Astrocyte of the spinal cord (primary cell): ENCODE measurements at places on chromosomes 3 and 15.

DNA sequence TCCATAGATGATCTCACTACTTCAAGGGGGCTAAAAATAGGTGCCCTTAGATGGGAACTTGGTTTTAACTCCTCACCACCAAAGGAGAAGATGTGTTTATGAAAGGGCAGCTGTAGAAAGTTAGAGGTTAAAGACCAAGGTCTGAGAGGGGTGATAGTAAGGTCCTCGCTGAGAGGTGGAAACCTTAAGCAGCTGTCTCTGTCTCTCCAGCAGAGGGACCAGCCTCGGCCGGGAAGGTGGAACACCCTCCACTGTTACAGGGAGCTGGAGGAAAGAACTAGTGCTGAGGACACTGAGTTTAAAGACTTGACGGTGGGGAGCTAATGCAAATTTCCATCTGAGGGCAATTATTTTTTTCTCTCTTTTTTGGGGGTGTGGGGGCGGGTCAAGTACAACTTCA is 8.9 kb upstream of the RLBP1 start:
- no peak for DNase-seq

DNA sequence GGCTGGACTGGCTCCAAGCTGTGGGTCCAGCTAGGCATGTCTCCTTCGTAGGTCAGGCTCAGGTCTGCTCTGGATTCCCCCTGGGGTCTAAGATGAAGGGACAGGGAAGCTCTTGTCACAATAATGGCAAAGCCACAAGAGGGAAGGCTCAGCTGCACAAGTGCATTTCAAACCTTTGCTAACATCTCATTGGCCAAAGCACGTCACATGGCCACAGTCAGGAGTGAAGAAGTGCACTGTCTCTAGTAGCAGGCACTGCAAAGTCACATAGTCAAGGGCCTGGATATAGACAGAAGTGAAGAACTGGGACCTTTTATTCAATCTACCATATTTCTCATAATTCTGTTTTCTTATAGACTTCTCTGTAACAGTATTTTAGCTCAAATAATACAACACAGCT is 20.1 kb downstream of the DLEC1 start:
- DNase-seq, result no peak

DNA sequence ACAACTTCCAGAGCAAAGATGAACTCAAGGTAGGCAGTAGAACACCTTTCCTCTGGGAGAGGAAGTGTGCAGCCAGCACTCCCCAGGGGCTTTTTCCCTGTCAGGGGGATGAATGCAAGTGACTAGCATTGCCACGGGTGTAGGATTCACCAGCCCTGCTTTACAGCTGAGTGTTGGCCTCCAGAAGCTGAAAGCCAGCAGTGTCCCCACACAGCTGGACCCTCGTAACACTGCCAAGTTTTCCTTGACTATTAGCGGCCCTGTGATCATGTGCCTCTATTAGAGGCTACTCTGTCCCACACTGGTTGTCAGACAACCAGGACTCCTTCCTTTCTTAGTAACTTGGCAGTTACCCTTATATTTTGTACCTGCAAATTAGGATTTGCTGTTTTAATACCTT is 104.9 kb upstream of the MANF start:
- no peak for DNase-seq

GRCh38 chr15:59111251-59111650 is 6.3 kb downstream of the CCNB2 start:
- no peak for DNase-seq

- DNase-seq, result no peak
These were observed 285.5 kb upstream of the CFAP20DC start for GRCh38 chr3:59335338-59335737.

DNA sequence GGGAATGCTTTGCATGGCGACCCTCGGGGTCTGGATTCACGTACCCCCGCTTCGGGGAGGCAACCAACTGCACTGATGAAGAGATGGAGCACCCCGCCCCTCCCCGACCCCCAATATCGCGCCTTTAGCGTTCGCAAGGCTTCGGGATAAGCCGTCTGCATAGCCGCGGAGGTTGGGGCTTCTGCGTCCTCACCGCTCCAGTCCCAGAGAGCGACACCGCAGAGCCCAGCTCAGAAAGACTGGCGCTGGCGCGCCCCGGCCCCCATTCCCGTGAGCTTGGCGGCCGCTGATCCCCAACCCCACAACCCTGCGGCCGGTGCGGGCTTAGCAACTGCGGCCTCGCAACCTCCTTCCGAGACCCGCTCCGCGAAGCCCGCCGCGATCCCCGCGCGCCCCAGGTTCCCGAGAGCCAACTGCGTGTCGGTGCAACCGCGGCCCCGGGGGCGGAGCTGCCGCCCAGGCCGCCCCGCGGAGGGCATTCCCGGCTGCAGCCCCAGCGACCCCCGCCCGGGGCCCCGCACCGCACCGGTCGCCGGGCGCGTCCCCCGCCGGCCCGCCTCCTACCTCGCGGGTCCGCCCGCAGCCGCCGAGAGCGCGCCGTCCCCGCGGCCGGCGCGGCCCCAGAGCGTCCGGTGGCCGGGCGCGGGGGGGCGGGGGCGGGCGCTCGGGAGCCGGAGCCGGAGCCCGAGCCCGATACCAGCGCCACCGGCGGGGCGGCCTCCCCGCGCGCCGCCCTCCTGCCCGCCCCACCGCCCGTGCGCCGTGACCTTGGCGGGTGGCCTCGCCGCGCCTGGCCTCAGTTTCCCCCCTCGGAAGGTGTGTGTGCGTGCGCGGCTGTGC is 79.5 kb downstream of the IQSEC1 start:
- DNase-seq, result peak; percentile 8

- DNase-seq, result no peak
These were observed 17.9 kb downstream of the PSTPIP1 start for GRCh38 chr15:77012868-77013267.

- no peak for DNase-seq
These were observed 168.7 kb downstream of the CHL1 start for GRCh38 chr3:365268-365667.

DNA sequence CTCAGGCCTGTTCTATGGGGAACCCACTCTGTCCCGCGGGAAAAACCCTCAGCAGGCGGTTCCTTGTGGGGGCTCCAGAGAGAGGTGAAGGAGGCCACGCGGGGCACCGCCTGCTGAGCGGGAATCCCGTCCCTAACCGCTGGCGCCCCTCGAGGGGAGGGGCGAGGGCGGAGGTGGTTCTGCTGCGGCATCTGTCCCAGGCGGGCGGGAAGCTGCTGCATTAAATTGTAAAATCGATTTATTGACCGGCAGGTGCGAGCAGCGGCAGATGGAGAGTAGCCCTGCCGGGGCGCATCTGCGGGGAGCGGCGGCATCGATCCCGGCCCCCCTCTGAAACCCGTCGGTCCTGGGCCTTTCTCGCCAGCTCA is 3.7 kb upstream of the DLL4 start:
- no peak for DNase-seq

- no peak for DNase-seq
These were observed 12.3 kb upstream of the GFM1 start for GRCh38 chr3:158631981-158632380.

DNA sequence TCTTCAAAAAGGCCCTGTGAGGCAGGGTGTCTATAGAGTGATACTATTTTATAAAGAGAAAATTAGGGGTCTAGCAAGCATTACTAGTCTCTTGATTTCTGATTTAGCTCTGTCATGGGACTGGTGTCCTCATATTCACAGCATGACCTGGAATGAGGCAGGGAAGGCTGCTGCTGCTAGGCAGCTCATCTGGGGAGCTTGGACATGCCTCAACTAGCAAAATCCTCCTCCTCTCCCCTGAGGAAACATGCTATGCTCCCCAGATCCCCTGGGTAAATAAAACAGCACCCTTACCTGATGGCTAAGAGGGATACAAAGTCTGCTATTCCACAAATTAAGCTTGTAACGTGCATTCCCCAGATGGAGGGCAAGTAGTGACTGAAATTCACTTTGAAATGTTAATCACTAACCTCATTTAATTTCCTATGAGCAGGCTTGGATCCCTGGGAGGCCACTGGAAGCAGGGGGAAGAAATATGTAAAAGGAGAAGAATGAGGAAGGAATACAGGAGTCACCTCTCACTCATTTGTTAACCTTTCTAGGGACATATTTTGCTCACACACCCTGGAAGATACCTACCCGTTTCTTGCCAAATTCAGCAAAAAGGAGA is 709.4 kb downstream of the SQOR start:
- no peak for DNase-seq

- DNase-seq, result peak; percentile 2
These were observed 232.6 kb downstream of the MEX3B start for GRCh38 chr15:81813215-81813614.

- no peak for DNase-seq
These were observed 5.2 kb downstream of the TPRA1 start for GRCh38 chr3:127585163-127585812.

DNA sequence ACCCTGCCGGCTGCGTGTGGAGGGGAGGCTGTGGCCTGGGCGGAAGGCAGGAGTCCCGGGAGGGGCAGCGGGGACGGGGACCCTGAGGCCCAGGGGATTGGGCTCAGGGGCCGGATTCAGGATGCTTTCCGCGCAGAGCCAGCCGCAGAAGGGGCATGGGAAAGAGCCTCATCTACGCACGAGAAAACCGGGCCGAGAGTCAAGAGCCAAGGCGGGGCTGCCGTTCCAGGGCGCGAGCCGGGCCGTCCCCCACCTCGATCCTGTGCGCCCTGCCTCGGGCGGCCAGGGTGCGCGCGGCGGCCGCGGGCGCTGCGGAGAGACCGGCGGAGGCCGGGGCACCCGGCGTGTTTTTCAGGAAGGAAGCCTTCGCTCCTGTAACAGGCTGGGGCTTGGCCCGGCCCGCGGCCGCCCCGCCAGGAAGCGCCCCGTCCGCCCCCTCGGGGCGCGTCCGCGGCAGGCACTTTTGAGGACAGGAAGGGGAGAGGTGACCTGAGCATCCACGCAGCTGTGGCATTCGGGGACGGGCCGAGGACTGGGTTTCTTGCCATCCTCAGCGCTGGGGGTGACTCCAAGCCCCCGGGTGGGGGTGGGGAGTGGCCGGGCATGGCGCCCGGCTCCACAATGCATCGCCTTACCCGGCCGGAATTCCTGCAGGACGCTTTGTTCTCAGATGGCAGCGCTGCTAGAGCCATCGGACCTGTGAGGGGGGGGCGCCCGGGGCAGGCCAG is 62.3 kb upstream of the GATA2 start:
- DNase-seq, result no peak

- peak; percentile 54 for DNase-seq
These were observed 106.7 kb upstream of the TNIK start for GRCh38 chr3:171566803-171567422.

DNA sequence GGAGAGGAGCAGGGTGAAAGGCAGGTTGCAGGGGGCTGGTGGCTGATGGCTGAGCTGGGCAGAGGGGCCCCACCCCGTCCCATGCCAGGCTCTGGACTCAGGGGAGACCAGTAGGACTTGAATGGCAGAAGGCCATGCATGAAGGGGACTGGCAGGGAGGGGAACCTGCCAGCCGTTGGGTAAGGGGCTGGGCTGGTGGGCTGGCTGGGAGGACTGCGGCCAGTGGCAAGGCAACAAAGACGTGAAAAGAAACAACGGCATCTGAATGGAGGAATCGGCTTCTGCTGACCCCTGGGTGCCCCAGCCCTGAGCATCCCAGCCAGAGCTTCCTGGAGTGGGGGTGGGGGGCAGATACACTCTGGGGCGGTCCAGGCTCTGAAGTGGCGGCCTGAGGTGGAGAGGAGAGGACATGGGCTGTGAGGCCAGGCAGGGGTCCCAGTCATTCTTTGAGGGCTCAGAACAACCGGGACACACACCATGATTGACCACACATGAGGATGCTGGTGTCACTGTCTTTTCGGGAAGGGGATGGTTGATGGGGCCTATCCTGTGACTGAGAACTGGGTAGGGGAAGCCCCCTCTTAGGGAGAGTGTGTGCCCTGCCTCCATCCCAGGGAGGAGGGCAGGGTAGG is 11.7 kb downstream of the GLYCTK start:
- DNase-seq, result no peak

DNA sequence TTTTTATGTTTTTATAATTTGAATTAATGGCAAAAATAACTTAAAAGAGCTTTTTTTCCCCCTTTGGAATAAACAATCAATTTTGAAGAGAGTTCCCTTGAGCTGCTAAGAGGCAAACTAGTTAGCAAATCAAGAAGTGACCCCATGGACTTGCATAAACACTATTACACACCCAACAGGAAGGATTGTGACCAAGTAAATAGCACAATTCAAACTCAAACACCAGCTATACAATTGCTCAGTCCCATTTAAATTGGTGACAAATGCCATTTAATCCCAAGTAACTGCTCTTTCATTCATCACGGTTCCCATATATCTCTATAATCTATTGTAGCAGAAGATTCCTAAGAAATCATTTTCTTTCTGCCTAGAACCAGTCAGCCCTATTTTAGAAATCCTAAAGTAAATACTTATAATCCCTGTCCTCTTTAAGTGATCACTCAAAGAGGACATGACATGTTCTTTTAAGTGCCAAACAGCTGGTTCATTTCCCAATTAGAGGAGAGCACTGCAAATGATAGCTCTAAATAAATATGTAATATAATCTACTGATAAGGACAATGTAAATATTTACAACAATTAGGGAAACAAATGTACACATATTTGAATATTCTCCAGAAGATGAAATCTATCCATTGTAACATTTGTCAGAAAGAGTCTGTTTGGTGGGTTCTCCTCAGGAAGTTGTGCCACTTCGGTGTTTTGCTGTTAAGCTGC is 137.8 kb upstream of the ADAMTS9 start:
- DNase-seq, result no peak

- DNase-seq, result no peak
These were observed 10.6 kb upstream of the CACNA1D start for GRCh38 chr3:53483821-53484220.

DNA sequence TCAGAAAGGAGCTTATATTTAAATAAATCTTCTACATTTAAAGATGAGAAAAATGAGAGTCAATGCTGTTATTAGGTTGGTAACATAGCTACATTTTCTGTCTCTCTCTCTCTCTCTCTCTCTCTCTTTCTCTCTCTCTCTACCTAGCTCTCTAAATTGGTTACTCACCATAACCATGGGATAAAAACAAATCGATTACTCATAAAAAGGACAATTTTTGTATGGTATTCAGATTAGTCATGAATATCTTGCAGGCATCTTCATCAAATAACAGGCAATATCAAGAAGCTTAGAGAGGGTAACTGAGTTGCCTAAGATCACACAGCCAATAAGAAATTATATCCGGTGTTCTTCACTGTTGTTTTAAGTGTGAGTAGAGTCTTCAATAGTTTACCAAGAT is 81.8 kb upstream of the ALCAM start:
- DNase-seq, result no peak

DNA sequence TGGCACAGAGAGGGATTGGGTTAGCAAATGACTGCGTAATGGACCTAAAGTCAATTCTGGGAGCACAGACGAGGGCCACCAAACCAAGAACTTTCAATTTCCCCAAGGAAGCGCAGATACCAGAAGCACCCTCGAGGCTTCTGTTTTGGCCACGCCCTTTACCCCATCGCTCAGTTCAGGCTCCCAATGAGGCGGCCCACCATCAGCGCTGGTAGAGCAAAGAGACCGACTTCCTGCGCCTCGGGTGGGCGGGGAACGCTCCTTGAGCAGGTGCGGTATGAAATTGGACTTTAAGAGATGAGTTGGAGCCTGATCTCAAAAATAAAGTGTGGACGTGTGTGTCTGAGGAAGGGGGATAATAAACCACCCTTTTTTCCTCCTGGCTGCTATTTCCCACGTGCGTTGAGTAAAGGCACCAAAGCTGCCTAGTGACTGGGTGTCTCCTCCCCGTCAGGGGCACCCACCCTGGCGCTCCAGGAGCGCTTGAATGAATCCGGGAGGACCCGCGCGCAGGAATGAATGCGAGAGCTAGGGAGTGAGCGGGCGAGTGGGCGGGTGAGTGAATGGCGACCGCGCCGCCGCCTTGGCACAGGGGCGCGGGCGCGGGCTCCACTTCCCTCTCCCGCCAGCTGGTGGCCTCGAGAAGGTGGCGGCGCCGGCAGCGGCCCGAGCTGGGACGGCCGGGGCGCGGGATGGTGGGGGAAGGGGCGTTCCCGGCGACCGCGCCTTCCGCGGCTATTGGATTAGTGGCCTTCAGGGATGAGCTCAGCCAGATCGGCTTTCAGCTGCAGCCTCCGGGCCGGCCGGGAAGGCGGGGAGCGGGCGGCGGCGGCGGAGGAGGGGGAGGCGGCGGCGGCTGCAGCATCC is at the start of gene SPSB4:
TSS of gene SPSB4 (plus strand) at position 772 of the 867 bp plus-strand sequence. CDS start 14,758 bp downstream, outside the sequence.
- DNase-seq, result peak; percentile 45
